Activated effector memory CD4-positive, alpha-beta T cell treated with Interleukin-2 at 50 U/mL for 16 hours (primary cell): ENCODE measurements at places on chromosomes 5 and 9.

DNA sequence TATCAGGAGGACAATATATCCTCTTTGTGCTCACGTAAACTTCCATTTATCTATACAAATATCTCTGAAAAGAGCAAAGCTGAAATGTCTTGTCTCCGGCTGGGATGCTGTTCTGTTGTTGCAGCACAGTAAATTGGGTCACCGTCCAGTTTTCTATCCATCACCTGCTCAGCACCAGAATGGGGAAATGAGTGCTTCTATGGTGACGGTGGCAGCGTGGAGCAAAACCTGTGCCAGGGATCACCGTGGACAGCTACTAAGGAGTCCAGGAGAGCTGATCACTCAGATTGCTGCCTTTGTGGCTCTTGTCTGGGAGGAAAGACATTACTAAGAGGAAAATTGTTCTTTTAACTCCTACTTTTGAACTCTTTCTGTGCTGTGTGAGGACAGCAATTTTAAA, 531.6 kb downstream of the PSAT1 start:
- DNase-seq: no peak

DNA sequence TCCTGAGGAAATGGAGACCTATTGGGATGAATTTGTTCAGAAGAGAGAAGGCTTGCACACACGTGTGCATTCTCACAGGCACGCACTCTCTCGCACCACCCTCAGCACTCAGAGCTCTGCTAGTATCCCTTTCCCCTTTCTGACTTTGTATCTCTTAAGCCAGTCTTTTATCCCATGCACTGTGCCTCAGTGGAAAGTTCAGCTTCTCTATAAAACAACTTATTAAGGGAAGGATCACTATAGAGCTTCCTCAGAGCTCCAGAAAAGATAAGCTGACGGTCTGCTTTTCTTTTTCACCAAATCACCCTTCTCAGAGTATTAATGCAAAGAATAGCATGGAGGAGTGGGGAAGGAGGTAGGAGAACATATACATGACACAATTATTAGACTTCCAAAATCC, 207.8 kb downstream of the ENC1 start:
- DNase-seq: no peak

DNA sequence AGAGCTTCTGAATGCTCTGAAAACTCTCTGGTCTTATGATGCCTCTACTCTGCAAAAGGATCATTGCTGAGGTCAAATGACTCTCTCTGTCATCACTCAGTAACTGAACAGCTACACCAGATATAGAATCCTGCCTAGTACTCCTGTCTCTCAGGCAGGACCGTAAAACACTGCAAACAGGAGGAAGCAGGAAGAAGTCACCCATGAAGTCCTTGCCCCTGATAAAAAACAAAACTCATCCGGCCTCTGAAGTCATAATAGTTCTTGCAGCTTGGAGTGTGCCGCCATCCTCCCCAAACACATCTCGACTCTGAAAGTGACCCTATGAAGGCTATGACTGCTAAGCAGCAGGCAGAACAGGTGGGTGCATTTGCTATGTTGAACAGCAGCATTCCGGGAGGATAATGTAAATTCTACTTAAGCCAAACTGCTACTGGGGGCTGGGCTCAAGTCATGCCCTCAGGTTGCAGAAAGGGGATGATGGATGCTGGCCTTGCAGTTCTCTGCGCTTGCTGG, 81.9 kb upstream of the FAM169A start:
- DNase-seq: no peak

- DNase-seq: no peak
Measured at GRCh38 chr5:77010243-77010642, 20.0 kb upstream of the AGGF1 start.

DNA sequence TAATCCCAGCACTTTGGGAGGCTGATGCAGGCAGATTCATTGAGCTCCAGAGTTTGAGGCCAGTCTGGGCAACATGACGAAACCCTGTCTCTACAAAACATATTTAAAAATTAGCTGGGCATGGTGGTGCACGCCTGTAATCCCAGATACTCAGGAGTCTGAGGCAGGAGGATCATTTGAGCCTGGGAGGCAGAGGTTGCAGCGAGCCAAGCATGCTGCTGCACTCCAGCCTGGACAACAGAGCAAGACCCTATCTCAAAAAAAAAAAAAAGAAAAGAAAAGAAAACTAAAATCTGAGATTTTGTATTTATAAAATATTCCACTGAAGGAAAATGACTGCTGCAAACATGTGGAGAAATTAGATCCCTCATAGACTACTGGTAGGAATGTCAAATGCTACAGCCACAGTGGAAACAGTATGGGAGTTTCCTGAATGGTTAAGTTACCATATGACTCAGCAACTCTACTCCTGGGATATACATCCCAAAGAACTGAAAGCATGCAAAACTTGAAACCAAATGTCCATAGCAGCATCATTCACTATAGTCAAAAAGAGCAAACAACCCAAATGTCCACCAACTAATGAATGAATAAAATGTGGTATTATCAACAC, 106.1 kb downstream of the UBAP2 start:
- DNase-seq: no peak

- no peak for DNase-seq
Measured at GRCh38 chr5:130035388-130035787, 131.1 kb downstream of the CHSY3 start.

DNA sequence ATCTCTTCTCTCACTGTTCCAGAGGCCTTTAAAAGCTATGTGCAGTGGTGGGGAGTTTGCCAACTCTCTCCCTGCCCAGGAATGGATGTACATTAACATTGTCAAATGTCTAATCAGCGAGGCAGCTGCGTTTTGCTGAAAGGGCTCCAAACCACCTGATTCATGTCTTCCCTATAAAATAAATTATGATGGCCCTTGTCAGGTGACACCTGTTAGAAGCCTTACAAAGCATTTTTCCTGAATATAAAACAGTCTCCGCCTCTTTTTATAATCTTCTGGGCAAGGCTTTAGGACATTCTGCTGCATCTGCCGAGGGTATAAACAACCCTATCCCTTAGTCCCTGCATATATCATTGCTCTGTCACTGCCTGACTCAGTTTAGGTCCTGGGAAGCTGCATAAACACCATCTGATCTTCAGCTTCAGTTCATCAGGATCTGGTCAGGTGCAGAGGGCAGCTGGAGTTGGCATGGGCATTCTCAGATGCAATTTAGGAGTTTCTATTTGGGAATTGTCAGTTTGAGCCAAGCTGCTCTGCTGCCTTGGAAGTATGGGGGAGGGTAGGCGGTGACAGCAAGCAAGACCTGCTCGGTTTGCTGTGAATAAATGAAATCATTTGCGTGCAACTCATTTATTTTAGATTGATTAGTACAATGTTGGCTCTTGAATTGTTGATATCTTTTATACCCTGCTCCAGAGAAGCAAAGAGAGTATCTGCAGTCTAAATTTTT, 103.5 kb downstream of the ACER2 start:
- no peak for DNase-seq
